ENCODE measurements at places on chromosomes 4 and X.

DNA sequence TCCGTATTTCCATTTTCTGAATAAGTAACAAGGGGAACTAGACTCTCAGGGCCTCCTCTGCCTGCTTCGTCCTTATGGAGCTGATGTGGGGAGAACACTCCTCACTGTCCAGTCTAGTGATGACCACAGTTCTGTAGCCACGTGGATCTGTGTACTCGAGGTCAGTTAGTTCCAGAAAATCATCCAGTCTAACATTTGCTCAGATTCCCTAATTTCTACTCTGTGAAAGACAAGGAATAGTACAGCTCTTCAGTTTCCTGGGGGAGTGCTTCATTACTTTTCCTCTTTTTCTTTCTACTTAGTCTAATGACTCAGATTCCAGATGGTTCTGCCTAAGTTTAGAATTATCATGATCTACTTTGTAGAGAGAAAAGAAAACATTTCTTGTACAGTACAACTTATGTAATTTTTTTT lies 82.6 kb downstream of the SORBS2 start:
- no peak for DNase-seq

GRCh38 chr4:84932462-84932861 lies 34.0 kb downstream of the WDFY3 start:
- DNase-seq: no peak

- DNase-seq: no peak
Observed at GRCh38 chr4:101774807-101775206, 15.7 kb upstream of the BANK1 start.

GRCh38 chr4:48698029-48698971 lies 81.8 kb downstream of the FRYL start:
- no peak for DNase-seq

DNA sequence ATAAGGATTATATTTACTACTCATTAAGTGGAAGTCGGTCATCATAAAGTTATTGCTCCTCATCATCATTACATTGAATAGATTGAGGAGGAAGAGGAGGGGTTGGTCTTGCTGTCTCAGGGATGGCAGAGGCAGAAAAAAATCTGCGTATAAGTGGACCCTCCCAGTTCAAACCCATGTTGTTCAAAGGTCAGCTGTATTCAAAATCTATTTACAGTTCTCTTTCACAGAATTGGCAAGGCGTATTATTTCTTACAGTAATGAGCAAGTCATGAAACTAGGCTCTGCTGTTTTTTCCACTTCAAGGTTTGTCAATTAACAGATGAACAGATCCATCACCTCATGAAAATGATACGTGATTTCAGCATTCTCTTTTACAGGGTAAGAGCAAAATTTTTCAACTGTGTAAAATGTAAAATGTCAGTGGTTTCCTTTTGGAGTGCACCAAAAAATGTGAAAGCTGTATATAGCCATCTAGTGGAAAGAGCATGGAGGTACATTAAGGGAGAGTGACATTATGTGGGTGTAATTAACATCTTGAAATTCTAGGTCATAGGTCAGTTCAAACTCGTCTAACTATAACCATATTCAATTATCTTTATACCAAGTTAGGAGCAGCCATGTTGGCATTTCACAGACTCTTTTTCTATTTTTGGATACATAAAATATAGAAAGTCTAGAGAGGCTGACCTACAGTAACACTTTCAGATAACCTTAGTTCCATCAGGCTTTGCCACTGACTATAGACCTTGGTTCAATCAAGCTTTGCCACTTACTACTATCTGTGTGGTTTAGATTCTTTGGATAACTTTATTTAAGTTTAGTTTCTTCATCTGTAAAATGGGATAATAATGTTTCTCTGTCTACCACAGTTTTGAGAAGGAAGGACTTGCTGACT lies 30.1 kb downstream of the NEIL3 start:
- no peak for DNase-seq

- DNase-seq: no peak
Observed at GRCh38 chr4:168610911-168611530, 114.2 kb downstream of the PALLD start.

DNA sequence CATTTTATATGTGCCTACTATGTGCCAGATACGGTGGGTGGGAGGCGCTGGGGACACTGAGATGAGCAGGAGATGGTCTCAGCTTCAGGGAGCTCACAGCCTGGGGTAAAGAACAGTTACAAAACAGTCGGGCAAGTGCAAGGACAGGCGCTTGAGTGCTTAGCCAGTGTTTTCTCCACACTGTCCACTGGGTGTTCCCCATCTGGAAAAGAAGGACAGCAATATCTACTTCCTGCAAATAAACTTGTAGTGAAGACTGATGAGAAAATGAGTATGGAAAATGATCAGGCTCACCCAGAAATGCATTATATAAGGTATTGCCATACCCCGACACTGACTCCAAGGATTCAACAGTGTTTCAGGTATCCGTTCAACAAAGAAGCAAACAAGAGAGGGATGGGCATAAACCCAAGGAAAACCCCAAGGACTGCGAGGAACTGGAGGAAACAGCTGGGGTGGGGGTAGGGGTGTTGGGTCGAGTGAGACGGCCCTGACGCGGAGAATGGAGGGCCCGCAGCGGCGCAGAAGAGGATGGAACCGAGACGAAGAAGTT lies 835 bp downstream of the TMEM185A start:
- no peak for DNase-seq

GRCh38 chr4:133316909-133317308 lies 167.8 kb downstream of the PCDH10 start:
- DNase-seq: no peak

Data from activated T-cell treated with anti-CD3 and anti-CD28 coated beads for 1 hour (primary cell).